ENCODE measurements at places on chromosomes 5 and 9. TPM values are rescaled to one million over a fixed set of nuclear protein-coding genes. Genes with fewer than 3 reads are reported as not detected.
A peak's percentile ranks its signal among the peaks of the same experiment; 100 is the strongest.

Gene PCDHGB1
- 2.8 TPM for total RNA-seq

- no peak for DNase-seq
These were observed 184.1 kb downstream of the PDE4D start for GRCh38 chr5:59709346-59709821.

DNA sequence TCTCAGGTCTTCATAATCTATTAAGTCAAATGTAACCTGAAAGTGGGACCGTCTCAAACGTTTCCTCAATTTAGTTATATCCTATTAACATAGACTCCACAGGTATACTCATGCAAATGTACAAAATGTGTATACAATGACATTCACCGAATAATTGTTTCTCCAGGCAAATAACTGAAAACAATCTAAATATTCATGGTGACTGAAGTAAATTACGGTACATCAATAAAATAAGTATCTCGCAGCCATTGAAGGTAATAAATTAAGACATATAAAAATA is 482 bp downstream of the IARS1 start:
- no peak for DNase-seq

GRCh38 chr5:31479706-31480105 is 52.2 kb downstream of the DROSHA start:
- no peak for DNase-seq

GRCh38 chr9:18473652-18474279 is at the start of gene ADAMTSL1:
ADAMTSL1 (plus strand) TSS chr9:18474153; CDS start chr9:18474233, 80 bp downstream.
- DNase-seq = peak; percentile 28

DNA sequence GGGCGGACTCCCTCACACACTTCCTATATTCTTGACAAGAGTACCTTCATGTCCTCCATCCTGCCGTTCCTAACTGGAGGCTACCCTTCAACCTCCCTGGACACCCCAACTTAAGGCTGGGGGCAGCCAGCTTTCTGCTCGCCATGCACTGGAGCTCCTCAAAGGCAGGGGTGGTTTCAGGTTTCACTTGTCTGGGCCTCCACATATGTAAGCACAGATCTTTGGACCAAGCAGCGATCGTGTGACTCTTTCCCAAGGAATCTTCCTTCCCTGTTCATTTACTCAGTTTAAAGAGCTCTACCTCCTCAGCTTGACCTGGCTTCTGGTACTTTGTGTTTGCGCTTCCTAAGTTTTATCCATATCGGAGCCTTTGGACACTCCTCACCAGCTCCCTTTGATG is 34.2 kb upstream of the TRPC7 start:
- no peak for DNase-seq

DNA sequence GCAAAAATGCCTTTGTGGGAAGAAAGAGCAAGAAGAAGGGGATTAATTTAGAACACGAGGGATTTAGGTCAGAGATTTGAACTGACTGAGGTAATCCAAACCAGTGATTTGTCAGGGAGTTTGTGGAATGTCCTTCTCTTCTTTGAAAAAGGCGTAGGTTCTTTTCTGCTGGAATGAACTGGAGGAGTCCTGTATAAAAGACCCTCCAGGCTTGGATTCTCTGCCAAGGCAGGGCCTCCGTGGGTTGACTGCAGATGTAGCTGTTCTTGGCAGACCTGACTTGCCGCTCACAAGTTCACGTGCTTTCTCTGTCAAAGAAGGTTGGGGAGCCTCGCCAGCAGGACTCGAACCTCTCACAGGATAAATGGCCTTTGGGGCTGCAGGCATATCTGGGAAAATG is 62.8 kb upstream of the STC2 start:
- DNase-seq = no peak

DNA sequence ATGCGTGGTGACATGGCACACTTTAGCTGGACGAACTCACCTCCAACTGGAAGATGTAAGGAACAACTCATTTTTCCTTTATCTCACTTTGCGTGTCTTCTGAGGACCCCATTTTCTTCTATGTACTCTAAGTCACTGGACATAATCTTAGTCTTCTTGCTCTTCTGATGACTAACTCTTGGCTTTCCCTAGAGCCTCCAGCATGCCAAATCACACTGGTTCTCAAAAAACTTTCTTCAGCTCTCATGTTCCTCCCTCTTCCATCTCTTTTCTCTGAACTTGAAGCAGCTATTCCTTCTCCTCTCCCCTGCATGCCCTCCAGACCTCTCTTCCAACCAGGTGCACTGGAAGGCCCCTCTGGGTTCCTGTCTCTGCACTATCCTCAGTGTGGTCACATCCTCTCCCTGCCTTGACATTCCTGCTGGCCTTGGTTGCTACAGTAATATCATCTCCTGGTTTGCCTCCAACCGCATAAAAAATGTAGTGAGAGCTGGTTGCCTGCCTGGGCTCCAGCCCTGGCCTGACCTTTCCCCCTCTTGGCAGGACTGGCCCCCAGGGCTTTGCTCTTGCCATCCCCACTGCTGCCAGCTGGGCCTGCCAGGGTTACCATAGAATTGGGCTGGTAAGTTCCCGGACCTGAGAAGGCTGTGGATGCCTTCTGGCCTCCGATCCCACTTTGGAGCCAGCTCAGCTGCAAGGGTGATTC is 44.8 kb upstream of the BNC2 start:
- no peak for DNase-seq

GRCh38 chr9:128456613-128457061 is 831 bp downstream of the ODF2 start:
- peak; percentile 48 for DNase-seq

Gene AGXT2
- not detected for total RNA-seq

Gene BNC2
- 4.5 TPM for total RNA-seq

DNA sequence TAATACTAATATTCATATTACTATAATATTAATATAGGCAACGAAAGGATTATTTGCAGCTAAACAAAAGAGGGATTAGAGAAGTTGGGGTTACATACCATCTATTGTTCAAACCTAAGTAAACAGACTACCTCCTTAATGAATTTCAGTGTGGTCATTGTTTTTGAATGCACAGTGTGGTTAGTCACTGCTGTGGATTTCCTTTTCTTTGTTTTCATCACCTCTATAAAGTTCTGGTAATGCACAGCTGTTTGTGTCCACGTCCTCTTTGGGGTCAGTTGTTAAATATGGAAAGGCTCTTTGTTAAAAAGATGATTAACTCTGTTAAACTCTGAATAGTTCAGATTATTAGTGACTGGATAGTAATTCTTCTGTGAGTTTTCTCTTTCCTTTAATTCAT is 233.6 kb downstream of the MAST4 start:
- DNase-seq = no peak

GRCh38 chr5:175517824-175518450 is 39.6 kb downstream of the SFXN1 start:
- DNase-seq = no peak

Gene PIP5K1B
- 5.9 TPM for total RNA-seq

Gene ZFP37
- 8.4 TPM for total RNA-seq

- no peak for DNase-seq
These were observed 146.9 kb downstream of the KIAA0825 start for GRCh38 chr5:94471521-94471920.

GRCh38 chr5:142611154-142611553 is 74.7 kb downstream of the FGF1 start:
- peak; percentile 71 for DNase-seq

Gene KLF9
- total RNA-seq = 0.19 TPM

GRCh38 chr9:69213647-69214046 is 39.6 kb downstream of the TJP2 start:
- DNase-seq = no peak

DNA sequence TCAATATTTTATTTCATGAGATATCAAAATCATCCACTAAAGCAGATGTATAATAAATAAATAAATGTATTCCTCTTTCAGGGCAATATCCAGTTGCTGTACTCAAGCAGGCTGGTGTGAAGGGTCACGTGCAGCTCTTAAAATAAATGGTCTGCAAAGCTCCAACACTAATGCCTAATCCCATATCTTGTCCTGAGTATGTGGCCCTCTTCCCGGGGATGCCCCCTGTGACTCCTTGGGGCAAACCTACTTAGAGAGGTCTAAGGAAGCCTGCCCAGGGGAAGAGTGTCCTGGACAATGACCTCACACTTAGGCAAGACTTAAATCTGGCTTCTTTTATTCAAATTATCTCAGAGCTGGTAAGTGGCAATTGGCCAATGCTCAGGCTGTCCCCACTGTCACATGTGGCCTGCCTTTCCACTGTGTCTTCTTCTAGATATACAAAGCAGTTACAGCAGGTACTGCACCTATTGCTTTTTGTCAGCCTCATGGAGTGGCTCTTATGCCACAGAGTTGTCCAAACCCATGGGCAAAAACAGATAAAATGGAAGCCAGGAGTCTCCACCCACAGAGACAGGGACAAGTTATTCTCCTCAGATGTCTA is 55.3 kb downstream of the SEMA5A start:
- no peak for DNase-seq

GRCh38 chr5:73899055-73899454 is 273.1 kb downstream of the ARHGEF28 start:
- DNase-seq = no peak

DNA sequence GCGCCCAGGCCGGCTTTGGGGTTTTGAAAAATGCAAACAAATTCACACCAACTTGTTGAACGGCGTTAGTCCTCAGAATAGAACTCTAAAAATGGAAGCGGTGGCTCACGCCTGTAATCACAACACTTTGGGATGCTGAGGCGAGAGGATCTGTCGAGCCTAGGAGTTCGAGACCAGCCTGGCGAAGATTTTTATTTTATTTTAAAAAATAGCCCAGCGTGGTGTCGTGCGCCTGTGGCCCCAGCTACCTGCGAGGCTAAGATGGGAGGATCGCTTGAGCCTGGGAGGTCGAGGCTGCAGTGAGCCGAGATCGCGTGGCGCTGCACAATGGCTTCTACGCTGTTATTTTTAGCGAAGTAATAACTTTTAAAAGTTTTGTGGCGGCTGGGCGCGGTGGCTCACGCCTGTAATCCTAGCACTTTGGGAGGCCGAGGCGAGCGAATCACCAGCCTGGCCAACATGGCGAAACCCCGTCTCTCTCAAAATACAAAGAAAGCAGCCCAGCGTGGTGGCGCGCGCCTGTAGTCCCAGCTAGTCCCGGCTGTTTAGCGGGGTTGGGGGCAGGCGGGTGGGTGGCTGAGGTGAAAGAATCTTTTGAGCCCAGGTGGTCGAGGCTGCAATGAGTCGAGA is 694 bp upstream of the PLIN2 start:
- DNase-seq = peak; percentile 32

DNA sequence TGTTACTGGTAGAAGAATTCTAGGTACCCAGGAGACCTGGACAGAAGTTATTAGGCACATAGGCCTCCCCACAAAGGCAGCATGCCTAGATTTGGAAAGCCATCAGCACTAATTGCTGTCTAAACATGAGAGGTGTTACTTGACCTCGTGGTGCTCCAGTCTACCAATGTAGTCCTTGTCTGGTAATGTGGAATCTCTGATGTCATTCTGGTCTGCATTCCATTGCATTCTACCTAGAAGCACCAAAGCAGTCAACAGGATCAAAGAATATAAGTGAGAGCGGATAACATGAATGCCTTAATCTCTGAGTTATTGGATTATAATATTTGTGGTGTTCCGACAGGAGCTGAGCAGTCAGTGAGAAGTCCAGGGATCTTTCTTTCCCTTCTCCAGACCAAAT is 175.2 kb downstream of the PSAT1 start:
- DNase-seq = no peak

- DNase-seq = no peak
These were observed 1.8 kb downstream of the SMC5 start for GRCh38 chr9:70260606-70261005.

DNA sequence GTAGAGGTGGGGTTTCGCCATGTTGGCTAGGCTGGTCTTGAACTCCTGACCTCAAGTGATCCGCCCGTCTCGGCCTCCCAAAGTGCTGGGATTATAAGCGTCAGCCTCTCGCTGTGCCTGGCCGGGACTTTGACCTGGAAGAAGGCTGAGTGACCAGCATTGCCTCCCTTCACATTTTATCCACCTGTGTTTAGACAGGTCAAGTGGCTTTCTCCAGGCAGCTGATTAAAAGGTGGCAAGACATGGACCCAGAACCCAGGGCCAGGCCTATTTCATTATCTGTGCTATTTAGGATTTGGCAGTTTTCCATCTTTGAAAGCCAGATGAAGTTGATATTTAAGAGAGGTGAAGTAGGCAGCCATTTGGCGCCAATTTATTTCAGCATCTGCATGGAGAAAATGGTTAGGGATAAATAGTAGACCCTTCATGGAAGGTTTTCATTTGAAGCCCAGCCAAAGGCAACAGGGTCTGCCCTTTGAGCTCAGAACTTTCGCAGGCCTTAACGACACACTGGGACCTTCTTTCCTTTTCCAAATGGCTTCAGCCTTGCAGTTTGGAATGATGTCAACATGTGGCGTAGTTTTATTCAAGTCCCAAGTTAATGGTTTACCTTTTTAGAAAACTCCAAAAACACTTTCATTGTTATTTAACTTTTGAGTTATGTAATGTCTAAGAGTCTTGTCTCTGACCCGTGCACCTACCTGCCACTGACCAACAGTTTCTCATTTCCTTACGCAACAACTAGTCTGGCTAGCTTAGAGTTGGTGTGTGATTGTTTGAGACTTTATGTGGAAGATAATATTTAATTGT is 8.4 kb downstream of the DAPK1 start:
- no peak for DNase-seq

- DNase-seq = no peak
These were observed 31.1 kb downstream of the FOXD1 start for GRCh38 chr5:73417303-73418034.

DNA sequence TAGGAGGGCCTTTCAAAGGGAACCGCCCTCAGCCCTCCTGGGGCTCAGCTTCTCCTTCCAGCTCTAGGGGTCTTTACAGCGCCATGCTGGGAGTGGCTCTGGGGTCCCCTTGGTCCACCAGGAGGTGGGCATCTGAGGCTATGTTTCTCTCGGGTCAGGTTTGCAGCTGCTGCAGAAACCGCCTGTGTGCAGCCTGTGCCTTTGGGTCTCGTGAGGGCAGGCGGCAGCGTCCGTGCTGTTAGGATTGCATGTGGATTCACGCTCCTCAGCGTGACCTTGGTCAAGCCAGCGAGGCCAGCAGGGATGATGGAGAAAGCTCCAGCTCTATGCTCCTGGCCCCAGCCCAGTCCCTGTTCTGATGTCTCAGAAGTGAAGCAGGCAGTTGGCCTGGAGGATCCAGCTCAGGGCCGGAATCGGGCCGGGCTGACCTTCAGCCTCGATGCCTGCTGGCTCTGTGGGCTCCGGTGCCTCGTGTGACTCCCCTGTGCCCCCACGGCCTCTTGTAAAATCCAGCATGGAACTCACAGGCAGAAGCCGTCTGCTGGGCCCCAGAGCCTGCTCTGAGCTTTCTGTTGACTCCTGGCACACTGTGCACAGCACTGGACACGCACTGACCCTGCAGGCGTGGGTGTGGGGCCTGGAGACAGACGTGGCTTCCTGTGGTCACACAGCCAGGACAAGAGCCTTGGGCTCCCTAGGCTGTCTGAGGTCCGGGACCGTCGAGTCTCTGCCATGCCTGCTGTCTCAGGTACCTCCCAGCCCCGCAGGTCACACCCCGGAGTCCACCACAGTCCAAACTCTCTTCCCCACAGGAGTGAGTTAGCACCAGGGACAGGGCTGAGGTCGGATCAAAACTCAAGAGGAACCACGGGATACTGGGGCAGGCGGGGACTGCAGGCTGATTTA is 54.3 kb downstream of the TRIP13 start:
- no peak for DNase-seq
